CD4-positive, alpha-beta T cell treated with Interleukin-15 for 4 hours (primary cell): ENCODE measurements at places on chromosomes 3 and 15.

DNA sequence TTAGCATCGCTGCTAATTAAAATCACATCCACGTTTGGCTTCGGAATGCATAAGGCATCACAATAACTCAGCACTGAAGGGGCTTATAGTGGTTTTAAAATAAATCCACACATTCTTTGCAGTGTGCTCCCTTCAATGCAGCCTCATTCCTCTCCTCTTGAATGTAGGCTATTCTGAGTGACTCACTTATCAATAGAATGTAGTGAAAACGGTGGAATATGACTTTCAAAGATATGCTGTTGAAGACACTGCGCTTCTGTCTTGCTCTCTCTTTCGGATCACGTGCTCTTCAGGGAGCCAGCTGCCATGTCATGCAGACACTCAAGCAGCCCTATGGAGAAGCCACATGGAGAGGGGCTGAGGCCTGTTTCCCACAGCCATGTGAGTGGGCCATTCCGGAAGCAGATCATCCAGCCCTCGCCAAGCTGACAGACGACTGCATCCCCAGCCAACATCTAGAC lies 87.4 kb downstream of the CRYGS start:
- DNase-seq, result no peak

- DNase-seq, result no peak
Measured at GRCh38 chr3:178170698-178171535, 365.3 kb upstream of the KCNMB2 start.

DNA sequence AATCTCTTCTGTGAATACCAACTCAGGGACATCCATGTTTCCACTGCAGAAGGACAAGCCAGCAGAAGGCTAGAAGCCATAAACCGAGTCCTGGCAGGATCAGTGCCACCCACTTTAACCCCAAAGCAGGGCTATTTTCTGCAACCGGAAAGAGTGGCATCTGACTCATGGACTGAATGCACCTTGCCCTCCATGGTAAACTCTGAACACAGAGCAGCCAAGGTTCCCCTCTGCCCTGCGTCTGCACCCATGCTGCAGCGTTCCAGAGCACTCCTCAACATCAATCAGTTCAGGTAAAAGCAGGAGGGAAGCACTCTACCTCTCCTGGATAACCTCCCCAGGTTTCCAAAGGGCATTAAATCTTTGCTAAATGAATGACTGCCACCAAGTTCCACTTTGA lies 801 bp upstream of the NGRN start:
- peak; percentile 29 for DNase-seq

GRCh38 chr3:73766599-73767381 lies 142.0 kb upstream of the PDZRN3 start:
- no peak for DNase-seq

DNA sequence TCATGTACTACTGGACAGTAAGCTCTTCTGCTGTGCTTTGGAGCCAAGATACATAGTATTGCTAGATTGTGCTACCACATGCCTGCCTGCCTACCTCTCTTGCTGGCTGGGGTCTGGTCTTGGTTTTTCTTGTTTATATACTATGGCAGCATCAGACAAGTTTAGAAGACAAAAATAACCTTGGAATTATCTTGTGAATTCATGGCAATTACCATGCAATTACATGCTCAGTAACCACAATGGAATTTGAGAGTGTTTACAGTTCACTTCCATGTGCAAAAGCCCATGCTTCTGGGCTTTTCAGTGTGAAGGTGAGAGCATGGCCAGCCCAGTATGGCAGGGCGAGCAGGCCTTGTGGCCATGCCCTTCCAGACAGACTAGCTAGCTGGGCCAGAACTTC lies 48.0 kb upstream of the C15orf61 start:
- no peak for DNase-seq

- DNase-seq, result no peak
Measured at GRCh38 chr15:61682891-61683735, 377.1 kb downstream of the VPS13C start.

- DNase-seq, result no peak
Measured at GRCh38 chr3:101821503-101821902, 27.8 kb upstream of the NFKBIZ start.

GRCh38 chr15:73212424-73212823 lies 156.3 kb downstream of the HCN4 start:
- no peak for DNase-seq

DNA sequence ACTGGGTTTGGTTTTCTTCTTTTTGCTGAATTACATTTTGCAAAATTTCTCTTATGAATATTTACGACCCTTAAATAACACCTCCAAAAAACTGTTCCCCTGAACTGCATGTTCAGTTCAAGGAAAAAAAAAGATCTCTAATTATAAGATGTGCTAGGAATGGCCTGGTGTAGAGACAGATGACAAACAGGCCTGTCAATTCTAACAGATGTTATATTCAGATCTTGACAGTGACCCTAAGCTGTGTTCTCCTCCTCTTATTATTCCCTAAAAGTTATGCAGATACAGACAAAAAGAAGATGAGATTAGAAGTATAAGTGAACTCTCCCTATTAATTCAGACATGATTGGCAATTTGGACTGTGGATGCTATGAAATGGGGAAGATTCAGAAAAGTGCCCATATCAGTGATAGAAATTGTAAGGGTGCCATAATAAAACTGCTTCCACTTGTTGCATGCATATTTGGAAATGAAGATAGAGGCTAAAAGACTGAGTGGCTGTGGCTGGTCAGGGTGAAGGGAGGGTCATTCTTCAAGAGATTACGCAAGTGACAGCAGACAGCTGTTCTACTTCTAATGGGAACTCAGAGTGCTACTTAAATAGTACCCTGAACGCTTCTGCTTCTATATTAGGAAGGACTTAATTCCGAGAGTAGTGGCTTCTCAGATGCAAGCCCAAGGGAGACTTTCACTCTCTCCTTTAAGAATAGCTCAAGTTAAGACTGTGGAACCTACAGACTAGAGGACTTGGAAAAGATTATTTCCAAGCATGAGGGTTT lies 75.5 kb downstream of the ADAMTS9 start:
- DNase-seq, result no peak

DNA sequence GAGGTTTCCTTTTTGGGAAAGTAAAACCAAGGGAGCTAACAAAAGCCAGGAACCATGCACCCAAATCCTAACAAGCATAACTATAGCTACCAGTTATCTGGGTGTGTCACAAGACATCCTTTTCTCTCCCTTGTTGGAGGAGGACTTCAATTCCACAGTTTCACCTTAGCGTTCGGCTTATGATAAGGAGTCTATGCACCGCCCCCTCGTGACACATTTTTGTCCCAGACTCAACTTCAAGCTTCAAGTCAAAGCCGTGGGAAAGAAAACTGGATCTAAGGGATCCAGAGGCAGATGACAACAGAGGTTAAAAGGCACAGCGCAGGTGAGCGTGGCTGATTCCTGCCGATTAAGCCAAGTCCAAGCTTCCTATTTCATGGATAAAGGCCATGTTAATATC lies 13.9 kb upstream of the FXR1 start:
- DNase-seq, result no peak

DNA sequence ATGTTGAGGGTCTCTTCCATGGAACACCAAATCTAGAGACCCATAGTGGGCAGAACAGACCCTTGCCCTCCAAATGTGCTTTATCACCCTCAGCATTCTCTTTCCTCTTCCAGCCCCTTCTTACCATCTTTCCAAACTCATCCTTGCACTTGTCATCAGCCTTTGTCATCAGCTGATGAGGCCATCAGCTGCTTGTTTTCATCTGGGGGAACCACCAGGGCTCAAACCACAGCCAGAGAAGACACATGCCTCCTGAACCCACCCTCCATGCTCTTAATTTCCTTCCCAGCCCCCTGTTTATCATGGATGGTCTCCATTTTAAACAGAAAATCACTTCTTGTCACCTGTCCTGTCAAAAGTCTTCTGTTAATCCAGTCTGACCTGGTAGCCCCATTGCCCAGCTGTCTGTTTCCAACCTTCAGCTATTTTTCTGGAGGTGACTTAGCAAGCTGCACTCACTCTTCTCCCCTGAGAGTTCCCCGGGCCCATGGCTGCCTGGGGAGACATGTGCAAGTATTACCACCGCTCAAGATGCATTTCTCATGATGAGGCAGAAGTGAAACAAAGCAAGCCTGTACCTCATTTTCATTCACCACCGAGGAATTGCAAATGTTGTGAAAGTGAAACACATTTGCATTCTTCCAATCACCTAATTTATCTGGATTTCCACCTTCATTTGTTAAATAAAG lies 14.7 kb upstream of the SYNM start:
- DNase-seq, result no peak

GRCh38 chr3:156664831-156665178 lies 9.6 kb upstream of the TIPARP start:
- DNase-seq, result no peak

DNA sequence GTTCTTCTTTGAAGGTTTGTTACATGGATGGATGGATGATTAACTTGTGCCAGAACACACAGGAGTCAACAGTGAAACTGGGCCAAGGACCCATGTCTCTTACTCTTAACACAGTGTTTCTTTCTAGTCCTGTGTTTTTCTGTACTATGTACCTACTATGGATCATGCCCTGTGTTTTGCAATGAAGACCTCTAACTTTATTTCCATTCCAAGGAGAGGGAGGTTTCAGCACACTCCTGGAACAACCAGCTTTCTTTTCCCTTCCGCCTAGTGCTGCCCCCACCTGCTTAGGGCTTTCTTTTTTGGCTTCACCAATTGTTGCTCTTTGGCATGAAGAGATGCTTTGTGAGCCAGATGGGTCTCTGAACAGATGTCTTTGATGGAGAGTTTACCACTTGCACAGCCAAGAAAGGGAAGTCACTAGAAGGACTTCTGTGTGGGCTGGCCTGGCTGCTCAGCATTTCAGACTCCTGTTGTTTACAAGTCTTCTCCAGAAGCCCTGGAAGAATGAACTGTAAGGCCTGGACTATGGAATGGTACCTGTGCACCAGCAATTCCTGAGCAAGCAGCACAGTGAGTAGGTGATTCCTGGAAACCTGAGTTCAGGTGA lies 44.5 kb downstream of the SNAPC5 start:
- no peak for DNase-seq

GRCh38 chr15:67240235-67241131 lies 14.0 kb downstream of the AAGAB start:
- peak; percentile 70 for DNase-seq

- no peak for DNase-seq
Measured at GRCh38 chr3:16478516-16478915, 35.0 kb downstream of the RFTN1 start.

DNA sequence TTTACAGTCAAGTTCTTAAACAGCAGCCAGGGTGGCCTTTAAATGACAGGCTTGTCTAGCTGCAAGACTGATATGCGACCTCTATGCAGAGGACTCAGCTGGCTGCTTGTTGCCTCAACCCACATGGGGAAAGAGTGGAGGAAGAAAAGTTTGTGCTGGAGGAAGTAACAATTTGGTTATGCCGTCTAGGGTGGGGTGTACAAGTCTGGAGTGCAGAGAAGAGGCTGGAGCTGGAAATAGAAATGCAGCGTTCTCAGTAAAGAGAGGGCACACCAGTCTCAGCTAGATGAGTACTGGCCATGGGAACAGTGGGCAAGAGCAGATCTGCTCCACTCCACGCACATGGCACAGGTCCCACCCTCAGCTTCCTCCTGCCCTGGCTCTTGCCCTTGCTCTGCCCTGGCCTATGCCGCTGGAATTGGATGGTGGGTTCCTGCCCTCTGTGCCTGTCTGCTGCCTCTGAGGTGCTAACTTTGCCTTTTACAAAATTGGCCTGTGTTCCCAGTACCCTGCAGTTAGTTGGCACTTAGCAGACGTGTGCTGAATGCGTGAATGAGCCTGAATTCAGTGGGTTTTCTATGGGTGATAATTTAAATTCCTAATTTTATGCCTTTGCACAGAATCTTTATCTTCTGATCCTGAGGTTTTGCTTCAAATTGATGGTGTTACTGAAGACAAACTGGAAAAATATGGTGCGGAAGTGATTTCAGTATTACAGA lies 59.7 kb upstream of the FURIN start:
- no peak for DNase-seq

DNA sequence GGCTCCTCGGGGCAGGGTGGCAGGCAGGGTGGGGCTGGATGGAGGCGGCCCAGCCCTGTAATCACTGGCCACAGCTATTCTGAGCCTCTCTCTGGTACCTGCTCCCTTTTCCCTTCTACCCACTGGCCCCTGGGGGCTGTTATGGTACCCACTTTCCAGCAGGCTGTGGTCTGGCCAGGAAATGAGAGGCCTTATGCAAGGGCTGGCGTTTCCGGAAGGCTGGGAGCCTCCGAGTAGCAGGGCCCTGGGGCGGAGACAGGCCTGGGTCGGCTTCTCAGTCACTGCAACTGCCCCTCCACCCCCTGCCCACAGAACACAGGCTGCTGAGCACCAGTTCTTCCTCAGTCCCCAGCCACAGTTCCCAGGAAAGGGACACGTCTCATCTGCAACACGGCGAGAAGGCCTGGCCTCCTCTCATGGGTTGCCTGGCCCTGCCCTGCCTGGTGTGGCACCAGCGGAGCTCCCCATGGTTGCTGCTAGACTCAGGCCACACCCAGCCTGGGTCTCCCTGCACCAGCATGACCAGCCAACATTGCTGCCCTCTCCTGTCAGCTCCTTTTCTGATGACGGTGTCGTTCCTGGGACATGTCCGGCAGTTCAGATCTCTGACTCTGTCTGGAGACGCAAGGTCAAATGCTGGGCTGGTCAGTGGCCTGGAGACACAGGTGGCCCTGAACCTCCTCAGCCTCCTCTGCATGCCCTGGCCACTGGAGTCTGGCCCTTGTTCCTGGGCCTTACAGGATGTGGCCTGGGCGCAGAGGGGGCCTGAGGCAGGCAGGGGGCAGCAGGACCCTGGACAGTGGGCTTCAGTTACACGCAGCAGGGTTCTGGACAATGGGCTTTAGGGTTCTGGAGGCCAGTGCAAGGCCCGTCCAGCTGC lies 6.5 kb downstream of the CHST13 start:
- DNase-seq, result no peak

- DNase-seq, result no peak
Measured at GRCh38 chr3:190504354-190505125, 9.3 kb upstream of the IL1RAP start.

DNA sequence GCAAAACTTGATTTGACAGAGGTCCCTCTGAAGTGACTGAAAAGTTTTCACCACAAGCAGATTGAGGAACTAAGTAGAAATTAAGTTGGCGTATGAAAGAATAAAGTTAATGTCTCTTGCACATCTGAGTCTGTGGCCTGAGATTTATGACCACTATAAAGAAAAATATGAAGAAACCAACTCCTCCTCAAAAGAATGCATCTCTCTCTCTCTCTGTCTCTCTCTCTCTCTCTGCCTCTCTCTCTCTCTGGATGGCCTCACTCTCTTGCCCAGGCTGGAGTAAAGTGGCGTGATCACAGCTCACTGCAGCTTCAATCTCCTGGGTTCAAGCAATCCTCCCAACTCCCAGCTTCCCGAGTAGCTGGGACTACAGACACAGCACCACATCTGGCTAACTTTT lies 55.2 kb downstream of the RPL22L1 start:
- DNase-seq, result no peak

- DNase-seq, result no peak
Measured at GRCh38 chr15:101138913-101139880, 112.7 kb downstream of the CHSY1 start.
